Peyer's patch (tissue), 4 donors: ENCODE measurements at places on chromosomes 5 and 9. TPM values are rescaled to one million over a fixed set of nuclear protein-coding genes. Genes with fewer than 3 reads are reported as not detected.

DNA sequence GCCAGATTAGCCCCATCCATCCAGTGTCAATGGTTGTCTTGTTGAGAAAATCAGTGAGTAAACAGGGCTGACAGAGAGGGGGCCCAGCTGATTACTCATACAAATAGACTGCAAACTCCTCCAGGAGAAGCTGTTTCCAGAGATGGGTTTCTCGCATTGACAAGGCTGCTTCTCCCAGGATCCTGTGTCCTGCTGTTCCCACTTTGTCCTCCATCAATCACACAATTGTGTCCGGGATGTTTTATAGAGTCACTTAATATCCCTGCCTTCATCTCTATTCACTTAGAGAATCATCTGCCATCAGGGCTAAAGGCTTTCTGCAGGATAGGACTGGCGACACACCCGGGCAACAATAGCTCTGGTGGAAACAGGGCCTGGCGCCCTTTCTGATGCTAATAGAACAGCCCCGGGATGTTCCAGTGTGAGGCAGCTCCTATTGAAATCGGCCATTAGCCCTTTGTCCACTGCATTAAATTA lies 71.7 kb upstream of the TBCA start:
- H3K4me3 ChIP-seq: no peak overlapping the region
- H3K27ac ChIP-seq: no peak overlapping the region
- H3K27me3 ChIP-seq: peaks cover 15% of the 10 kb centered on the region
- H3K4me1 ChIP-seq: peaks cover 26% of the 10 kb centered on the region

GRCh38 chr5:80191991-80192398 lies 63.9 kb downstream of the SERINC5 start:
- H3K36me3 ChIP-seq: no peaks in the 10 kb centered on the region
- H3K27ac ChIP-seq: peak overlapping the region; percentile 1
- DNase-seq: peak; percentile 50
- no peaks in the 10 kb centered on the region for H3K4me1 ChIP-seq
- no peak overlapping the region for H3K4me3 ChIP-seq
- no peaks in the 10 kb centered on the region for H3K27me3 ChIP-seq

DNA sequence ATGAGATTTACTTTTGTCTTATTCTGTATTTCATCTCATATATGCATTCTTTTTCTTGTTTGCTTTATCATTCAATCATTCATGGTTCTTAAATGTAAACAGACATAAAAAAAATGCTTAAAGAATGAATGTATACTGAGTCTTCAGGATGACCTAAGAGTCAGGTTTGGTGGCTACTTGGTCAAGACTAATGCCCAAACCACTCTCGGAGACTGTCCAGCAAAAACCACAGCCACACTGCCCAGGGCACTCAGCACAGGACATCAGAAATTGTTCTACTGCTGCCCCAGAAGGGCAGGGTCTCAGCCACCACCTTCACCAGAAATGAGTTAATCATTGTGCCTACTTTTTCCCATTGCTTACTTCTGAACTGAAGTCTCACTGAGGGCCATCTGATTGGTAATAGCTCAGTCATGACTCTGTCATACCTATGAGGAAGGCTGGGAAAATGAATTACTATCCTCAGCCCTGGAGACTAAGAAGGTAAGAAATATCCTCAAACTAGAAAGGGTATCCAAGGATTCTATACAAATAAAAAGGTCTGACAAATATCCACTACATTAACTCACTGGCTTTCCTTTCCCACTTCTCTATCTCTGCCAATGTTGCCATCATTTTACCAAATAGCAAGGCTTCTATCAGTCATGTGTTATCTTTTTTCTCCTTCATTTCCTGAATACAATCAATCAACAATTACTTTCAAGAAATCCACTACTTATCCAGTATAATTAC lies 236.1 kb downstream of the CETN3 start:
- H3K27me3 ChIP-seq: no peaks in the 10 kb centered on the region
- DNase-seq: no peak
- no peaks in the 10 kb centered on the region for H3K36me3 ChIP-seq
- H3K27ac ChIP-seq: no peak overlapping the region

DNA sequence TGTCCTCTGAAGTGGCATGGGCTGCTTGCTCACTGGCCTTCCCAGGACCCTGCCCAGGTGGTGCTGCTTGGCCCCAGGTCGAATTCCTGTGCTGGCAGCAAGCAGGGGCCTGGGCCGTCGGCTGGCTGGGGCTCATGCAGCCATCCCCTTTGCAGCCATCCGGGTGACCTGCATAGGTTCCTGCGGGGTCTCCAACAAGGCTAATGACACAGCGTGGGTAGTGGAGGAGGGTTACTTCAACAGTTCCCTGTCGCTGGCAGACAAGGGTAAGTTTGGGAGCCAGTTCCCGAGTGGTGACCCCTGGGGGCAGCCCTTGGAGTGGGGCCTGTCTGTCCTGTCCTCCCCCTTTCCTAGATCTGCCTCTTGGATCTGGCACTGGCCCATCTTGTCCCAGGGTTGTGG lies 6.1 kb upstream of the EHMT1 start:
- no peak overlapping the region for H3K4me3 ChIP-seq
- no peak for DNase-seq
- peak overlapping the region; percentile 85 for H3K27ac ChIP-seq
- no peaks in the 10 kb centered on the region for H3K36me3 ChIP-seq
- H3K4me1 ChIP-seq: peaks cover 2% of the 10 kb centered on the region

DNA sequence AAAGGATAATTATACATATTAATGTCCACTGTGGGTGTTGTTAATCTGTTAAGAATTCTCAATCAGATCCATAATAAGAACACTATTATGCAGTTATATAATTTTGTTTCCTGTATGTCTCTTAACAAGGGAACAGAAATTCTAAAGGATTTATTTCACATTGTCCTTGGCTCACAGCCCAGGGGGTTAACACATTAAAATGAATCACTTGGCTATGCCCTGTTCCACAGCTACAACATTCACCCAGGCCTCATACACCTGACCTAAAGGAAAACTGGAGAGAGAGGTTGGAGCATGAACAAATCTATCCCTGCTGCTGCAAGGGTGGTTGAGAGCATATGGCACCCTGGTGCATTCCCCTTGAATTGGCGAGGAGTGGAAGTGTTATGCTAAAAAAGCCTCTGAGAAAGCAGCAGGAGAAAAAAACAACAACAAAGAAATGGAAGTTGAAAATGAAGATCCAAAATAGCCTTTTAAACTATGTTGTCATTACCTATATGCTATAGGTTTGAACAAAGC lies 116.0 kb downstream of the KCNN2 start:
- no peak overlapping the region for H3K4me3 ChIP-seq
- no peak overlapping the region for H3K27ac ChIP-seq
- no peaks in the 10 kb centered on the region for H3K4me1 ChIP-seq
- no peak for DNase-seq
- no peaks in the 10 kb centered on the region for H3K36me3 ChIP-seq

- DNase-seq: no peak
- no peaks in the 10 kb centered on the region for H3K4me1 ChIP-seq
- H3K27ac ChIP-seq: no peak overlapping the region
- H3K4me3 ChIP-seq: no peak overlapping the region
- no peaks in the 10 kb centered on the region for H3K36me3 ChIP-seq
- no peaks in the 10 kb centered on the region for H3K27me3 ChIP-seq
These were observed 40.3 kb downstream of the NNT start for GRCh38 chr5:43643327-43643726.

- DNase-seq: no peak
- no peak overlapping the region for H3K27ac ChIP-seq
- no peaks in the 10 kb centered on the region for H3K27me3 ChIP-seq
- no peaks in the 10 kb centered on the region for H3K4me1 ChIP-seq
- no peaks in the 10 kb centered on the region for H3K36me3 ChIP-seq
These were observed 323.6 kb downstream of the SEMA5A start for GRCh38 chr5:9222054-9222976.

The PCDHGA11 gene
- total RNA-seq: 3.1 TPM

The TTC16 gene
- total RNA-seq: not detected

GRCh38 chr5:80781356-80781755 lies 126.6 kb upstream of the DHFR start:
- no peaks in the 10 kb centered on the region for H3K27me3 ChIP-seq
- peaks cover 18% of the 10 kb centered on the region for H3K36me3 ChIP-seq
- DNase-seq: no peak
